ENCODE measurements at places on chromosomes 3 and 15. TPM values are rescaled to one million over a fixed set of nuclear protein-coding genes. Genes with fewer than 3 reads are reported as not detected.

- no peak overlapping the region for H3K27ac ChIP-seq
- H3K36me3 ChIP-seq: no peaks in the 10 kb centered on the region
- no peaks in the 10 kb centered on the region for H3K27me3 ChIP-seq
- no peak for DNase-seq
Measured at GRCh38 chr3:150662410-150663200, 41.1 kb downstream of the ERICH6 start.

CDHR4 gene
- not detected for total RNA-seq

CFAP100 gene
- total RNA-seq: not detected

- H3K27me3 ChIP-seq: no peaks in the 10 kb centered on the region
- no peaks in the 10 kb centered on the region for H3K36me3 ChIP-seq
- H3K4me3 ChIP-seq: no peak overlapping the region
- no peaks in the 10 kb centered on the region for H3K4me1 ChIP-seq
- DNase-seq: no peak
Measured at GRCh38 chr3:185701611-185702261, 115.6 kb downstream of the SENP2 start.

VEPH1 gene
- total RNA-seq: 139 TPM

DNA sequence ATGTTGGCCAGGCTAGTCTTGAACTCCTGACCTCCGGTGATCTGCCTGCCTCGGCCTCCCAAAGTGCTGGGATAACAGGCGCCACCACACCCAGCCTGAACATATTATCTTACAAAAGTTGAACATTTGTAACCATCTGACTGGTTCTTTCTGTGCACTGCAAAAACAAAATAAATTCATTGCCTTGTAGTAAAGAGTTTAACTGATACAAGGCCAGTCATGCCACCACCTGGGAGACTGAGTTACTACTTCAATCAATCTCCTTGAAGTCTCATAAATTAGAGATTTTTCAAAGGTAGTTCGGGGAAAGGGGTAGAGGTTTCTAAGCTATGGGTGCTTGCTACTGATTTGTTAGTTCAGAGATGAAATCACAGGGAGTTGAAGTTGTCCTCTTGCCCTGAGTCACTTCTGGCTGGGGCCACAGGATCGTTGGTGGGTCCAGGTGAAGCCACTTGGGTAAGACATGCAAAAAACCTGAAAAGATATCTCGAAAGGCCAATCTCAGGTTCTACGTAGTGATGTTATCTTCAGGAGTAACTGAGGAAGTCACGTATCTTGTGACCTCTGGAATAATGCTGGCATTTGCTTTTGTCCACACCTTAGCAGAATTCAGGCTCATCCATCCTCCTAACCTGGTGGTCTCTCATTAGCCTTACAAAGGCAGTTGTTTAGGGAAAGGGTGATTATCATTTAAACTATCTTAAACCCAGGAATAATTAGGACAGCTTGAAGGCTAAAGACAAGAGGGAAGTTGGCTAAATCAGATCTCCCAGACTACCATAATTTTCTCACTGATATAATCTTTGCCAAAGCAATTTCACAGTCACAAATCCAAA lies 33.7 kb downstream of the ZBTB11 start:
- DNase-seq: no peak
- no peak overlapping the region for H3K4me3 ChIP-seq
- H3K27ac ChIP-seq: no peak overlapping the region
- H3K4me1 ChIP-seq: no peaks in the 10 kb centered on the region

GRCh38 chr3:102473648-102474047 lies 38.8 kb downstream of the ZPLD1 start:
- no peaks in the 10 kb centered on the region for H3K27me3 ChIP-seq
- H3K36me3 ChIP-seq: no peaks in the 10 kb centered on the region
- H3K27ac ChIP-seq: no peak overlapping the region
- no peak for DNase-seq

GRCh38 chr15:83435202-83435601 lies 11.9 kb upstream of the SH3GL3 start:
- no peak for DNase-seq
- H3K27ac ChIP-seq: no peak overlapping the region
- H3K27me3 ChIP-seq: peaks cover 6% of the 10 kb centered on the region
- H3K4me3 ChIP-seq: no peak overlapping the region

IL5RA gene
- 0.69 TPM for total RNA-seq

FBXO40 gene
- 0.09 TPM for total RNA-seq

GRCh38 chr3:55147856-55148720 lies 220.2 kb upstream of the LRTM1 start:
- no peak overlapping the region for H3K27ac ChIP-seq
- no peak overlapping the region for H3K4me3 ChIP-seq
- DNase-seq: no peak
- H3K27me3 ChIP-seq: peaks cover 3% of the 10 kb centered on the region

ZBBX gene
- not detected for total RNA-seq

DNA sequence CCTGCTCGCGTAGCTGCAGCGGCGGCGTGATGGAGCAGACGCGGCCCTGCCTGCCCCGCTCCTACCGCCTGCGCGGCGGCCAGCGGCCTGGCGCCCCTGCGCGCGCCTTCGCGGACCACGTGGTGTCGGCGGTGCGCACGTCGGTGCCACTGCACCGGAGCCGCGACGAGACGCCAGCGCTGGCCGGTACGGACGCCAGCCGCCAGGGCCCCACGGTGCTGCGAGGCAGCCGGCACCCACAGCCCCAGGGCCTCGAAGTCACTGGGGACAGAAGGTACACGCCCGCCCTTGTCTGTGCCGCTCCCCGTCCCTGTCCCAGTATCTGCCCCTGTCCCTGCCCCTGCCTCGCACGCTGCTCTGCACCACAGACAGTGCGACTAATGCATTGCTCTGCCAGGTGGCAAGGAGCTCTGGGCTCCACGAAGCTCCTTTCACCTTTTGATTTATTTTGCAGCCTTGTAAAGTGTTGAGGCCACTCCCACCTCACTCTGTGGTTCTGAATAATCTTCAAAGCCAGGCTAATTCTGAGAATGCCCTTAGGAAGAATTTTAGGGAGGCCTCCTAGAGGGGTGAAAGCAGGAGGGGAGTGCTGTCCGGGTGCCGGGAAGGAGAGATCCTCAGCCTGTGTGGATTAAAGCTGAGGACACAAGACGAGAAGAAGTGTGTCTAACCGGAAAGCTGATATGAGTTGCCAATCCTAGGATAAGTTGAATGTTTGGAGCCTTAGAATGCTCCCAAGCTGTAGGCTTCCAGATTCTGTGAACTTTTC lies 100.0 kb downstream of the THSD4 start:
- no peak overlapping the region for H3K27ac ChIP-seq
- no peaks in the 10 kb centered on the region for H3K36me3 ChIP-seq
- no peak overlapping the region for H3K4me3 ChIP-seq

DNA sequence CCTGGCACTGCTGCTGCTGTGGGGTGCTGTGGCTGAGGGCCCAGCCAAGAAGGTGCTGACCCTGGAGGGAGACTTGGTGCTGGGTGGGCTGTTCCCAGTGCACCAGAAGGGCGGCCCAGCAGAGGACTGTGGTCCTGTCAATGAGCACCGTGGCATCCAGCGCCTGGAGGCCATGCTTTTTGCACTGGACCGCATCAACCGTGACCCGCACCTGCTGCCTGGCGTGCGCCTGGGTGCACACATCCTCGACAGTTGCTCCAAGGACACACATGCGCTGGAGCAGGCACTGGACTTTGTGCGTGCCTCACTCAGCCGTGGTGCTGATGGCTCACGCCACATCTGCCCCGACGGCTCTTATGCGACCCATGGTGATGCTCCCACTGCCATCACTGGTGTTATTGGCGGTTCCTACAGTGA lies 2.1 kb downstream of the GRM2 start:
- H3K4me1 ChIP-seq: no peaks in the 10 kb centered on the region
- no peak overlapping the region for H3K27ac ChIP-seq
- DNase-seq: peak; percentile 62
- no peaks in the 10 kb centered on the region for H3K36me3 ChIP-seq

ARF4 gene
- 130 TPM for total RNA-seq

- DNase-seq: no peak
- H3K36me3 ChIP-seq: no peaks in the 10 kb centered on the region
- no peaks in the 10 kb centered on the region for H3K27me3 ChIP-seq
- no peak overlapping the region for H3K27ac ChIP-seq
Measured at GRCh38 chr3:149705416-149705815, 46.9 kb downstream of the COMMD2 start.

DNA sequence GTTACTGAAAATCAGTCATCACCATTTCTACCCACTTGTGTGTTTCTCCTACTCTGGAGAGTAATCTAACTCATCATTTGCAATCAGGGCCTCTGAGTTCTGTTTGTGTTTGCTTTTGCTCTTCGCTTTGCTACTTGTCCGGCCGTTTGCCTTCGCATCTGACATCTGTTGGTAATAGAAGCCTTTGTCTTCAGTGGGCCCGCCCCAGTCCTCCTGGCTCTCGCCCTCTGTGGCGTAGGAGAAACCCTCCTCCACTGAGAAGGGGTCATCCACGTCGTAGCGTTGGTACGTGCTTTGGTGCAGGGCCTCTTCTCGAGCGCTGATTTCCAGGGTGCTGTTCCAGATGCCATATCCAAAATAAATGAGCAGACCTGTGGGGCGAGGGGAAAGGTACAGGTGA lies 48.3 kb downstream of the CLDN11 start:
- no peaks in the 10 kb centered on the region for H3K27me3 ChIP-seq
- no peak overlapping the region for H3K27ac ChIP-seq
- no peaks in the 10 kb centered on the region for H3K36me3 ChIP-seq
- no peak overlapping the region for H3K4me3 ChIP-seq
- no peak for DNase-seq

GRCh38 chr15:53360881-53361280 lies 398.6 kb downstream of the WDR72 start:
- H3K27ac ChIP-seq: no peak overlapping the region
- H3K4me1 ChIP-seq: no peaks in the 10 kb centered on the region
- H3K27me3 ChIP-seq: no peaks in the 10 kb centered on the region

ACSBG1 gene
- total RNA-seq: not detected

GRCh38 chr15:70165716-70166284 lies 68.1 kb upstream of the TLE3 start:
- no peak overlapping the region for H3K27ac ChIP-seq
- no peaks in the 10 kb centered on the region for H3K27me3 ChIP-seq
- no peak overlapping the region for H3K4me3 ChIP-seq
- DNase-seq: peak; percentile 50
- H3K4me1 ChIP-seq: peaks cover 12% of the 10 kb centered on the region

DNA sequence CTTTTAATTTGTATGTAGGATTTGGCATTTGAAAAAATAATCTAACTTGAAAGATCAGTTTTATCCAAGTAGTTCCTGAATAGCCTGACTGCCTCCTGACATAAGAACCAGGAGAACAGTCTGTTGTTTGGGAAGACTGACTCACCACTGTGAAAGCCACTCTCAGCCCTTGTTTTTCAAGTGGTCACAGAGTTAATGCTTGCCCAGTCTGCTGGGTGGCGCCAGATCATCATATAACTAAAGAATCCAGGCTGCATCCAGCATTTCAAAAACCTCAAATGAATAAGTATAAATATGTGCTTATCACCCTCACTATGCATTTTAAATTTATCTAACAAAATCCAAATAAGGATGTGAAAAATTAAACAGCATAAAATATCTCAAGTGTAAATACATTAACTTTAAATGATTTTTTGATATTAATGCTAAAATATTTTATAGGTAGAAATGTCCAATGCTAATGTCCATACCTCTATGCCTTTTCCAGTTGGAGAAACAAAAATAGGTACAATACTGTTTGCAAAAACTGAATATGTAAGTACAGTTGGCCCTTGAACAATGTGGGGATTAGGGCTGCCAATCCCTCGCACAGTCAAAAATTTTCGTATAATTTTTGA lies 26.9 kb upstream of the ZBBX start:
- no peak overlapping the region for H3K27ac ChIP-seq
- no peaks in the 10 kb centered on the region for H3K36me3 ChIP-seq
- no peaks in the 10 kb centered on the region for H3K27me3 ChIP-seq
- no peak overlapping the region for H3K4me3 ChIP-seq

- DNase-seq: no peak
- H3K36me3 ChIP-seq: peaks cover 10% of the 10 kb centered on the region
- no peaks in the 10 kb centered on the region for H3K27me3 ChIP-seq
- H3K4me3 ChIP-seq: no peak overlapping the region
- peaks cover 67% of the 10 kb centered on the region for H3K4me1 ChIP-seq
Measured at GRCh38 chr3:5191555-5192304, 4.2 kb downstream of the EDEM1 start.

- no peaks in the 10 kb centered on the region for H3K27me3 ChIP-seq
- no peaks in the 10 kb centered on the region for H3K36me3 ChIP-seq
- no peak overlapping the region for H3K4me3 ChIP-seq
- DNase-seq: no peak
- no peaks in the 10 kb centered on the region for H3K4me1 ChIP-seq
Measured at GRCh38 chr15:69557020-69557706, 104.5 kb downstream of the RPLP1 start.

DNA sequence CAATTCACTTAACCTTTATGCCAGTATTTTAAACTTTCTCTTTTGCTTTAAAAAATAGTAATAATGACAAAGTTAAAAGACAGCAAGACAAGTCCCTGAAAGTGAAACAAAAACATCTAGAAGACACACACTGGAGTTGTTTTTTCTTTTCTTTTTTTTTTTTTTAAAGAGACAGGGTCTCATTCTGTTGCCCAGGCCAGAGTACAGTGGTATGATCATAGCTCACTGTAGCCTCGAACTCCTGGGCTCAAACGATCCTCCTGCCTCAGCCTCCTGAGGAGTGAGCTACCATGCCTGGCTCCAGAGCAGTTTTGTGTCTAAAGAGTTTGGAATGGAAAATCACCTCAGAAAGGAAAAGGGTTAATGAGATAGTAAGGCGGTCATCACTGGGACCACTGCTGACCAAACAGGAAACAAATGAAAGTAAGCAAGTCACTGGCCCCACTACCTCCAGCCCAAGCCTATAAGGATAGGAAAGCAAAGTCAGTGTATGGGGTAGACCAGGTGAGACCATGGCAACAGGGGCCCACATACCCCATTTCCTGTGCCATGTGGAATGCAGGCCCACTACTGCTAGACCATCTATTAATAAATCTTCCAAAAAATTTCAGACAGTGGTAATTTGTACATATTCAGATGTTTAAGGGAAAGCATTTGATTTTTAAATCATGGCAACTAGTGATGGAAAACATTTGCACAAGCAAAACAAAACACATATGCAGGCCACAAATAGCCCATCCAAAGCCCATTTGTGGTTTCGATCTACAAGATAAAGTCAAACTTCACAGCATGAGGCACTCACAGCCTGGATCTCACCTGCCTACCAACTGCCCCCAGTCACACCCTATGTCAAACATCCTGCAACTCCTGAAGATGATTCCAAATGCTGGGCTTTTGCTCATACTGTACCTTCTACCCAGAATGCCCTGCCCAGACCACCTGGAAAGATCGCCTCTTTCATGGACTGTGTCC lies 62.6 kb downstream of the OSBPL10 start:
- DNase-seq: no peak
- no peaks in the 10 kb centered on the region for H3K36me3 ChIP-seq
- peak overlapping the region; percentile 3 for H3K27ac ChIP-seq
- H3K4me1 ChIP-seq: peaks cover 23% of the 10 kb centered on the region
- H3K4me3 ChIP-seq: peak overlapping the region; percentile 24

MST1R gene
- total RNA-seq: 46.2 TPM

GRCh38 chr3:159600291-159600690 lies 388.3 kb upstream of the IL12A start:
- H3K4me3 ChIP-seq: no peak overlapping the region
- H3K4me1 ChIP-seq: no peaks in the 10 kb centered on the region
- no peaks in the 10 kb centered on the region for H3K36me3 ChIP-seq
- peaks cover 4% of the 10 kb centered on the region for H3K27me3 ChIP-seq
- H3K27ac ChIP-seq: no peak overlapping the region
- DNase-seq: no peak

All from upper lobe of right lung (tissue), 1 donor.